ACHN (cell line): ENCODE measurements at places on chromosomes 2 and 18.

GRCh38 chr2:196995757-196996314 is 69.3 kb upstream of the PGAP1 start:
- DNase-seq = no peak

DNA sequence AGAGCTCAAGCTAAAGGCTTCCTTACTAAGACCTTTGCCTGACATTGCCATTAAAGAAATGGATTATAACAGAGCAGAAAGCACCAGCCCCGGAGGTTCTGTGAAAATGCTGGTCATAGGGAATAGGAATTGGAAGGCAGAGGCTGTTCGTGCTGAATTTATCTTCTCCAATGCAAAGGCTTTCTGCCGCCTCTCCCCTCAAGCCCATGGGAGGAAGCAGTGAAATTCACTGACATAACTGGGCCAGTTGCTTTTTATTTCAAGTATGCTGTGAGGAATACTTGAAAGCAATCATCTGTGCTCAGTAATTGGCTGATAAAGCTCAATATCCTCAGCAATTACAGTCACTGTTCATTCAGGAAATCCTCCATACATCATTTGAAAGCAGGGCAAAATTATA is 85.4 kb upstream of the LINC00305 start:
- no peak for DNase-seq

GRCh38 chr18:79634593-79635426 is 44.8 kb upstream of the CTDP1 start:
- DNase-seq = no peak

GRCh38 chr2:71702971-71703898 is 249.9 kb downstream of the DYSF start:
- no peak for DNase-seq

- no peak for DNase-seq
Observed at GRCh38 chr2:10137053-10137843, 14.7 kb downstream of the RRM2 start.

DNA sequence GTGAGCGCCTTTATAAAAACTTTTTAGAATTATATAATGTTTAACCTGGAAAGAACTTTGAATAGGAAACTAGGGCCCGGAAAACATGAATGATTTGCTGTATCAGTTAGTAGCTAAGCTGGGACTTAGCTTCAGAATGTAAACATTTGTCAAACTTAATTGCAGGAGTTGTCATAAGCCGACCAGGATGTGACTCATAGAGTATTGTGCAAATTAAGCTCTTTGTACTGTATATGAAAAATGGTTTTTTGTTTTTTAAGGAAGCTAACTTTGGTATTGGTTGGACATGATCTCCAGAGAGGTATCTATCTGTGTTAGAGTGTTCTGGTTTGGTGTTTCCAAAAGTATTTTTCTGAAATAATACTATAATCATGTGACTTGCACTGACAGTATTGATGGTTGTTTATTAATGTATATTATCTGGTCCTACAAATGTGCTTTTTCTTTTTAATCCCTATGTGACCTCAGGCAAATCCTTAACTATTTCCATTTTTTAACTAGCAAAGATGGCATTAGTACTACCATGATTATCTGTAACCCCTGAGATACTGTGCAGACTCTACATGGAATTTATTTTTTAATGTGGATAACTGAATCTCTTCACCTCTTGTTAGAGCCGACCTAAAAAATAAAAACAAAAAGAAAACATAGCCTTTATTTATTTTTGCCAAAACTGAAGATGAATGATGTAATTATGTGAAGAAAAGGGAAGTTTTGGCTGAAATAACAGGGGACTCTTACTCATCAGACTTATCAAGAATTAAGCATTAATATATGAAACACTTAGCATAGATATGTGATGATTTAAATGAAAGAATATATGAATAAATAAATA is 11.7 kb downstream of the YIPF4 start:
- no peak for DNase-seq

DNA sequence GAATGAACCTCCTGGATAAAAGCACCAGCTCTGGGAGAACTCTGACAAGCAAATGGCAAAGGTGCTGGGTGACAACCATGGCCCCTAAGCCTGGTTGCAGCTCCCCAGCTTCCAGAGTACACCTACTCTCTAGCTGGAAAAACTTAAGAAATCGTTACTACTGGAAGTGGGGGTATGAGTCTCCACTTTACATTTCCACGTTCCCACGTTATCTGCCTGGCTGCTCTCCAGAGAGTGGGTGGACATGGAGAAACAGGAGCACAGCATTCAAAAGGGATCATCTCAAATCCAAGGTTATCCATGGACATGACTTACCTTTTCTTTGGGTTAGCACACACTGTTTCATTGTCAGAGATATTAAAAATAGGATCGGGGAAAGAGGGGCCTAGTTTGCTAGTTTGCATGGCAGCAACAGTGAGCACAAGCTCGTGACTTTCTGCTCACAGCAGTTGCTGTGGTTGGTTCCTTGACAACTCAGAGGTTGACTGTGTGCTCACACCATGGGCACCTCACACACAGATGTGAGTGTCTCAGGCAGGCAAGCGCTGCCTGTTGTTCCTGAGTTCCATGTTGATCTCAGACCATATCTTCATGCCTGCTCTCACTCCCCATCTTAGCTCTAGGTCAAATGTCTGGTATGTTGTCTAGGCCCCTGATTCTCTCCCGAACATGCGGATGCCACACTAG is 32.5 kb downstream of the PTPN18 start:
- DNase-seq = no peak

DNA sequence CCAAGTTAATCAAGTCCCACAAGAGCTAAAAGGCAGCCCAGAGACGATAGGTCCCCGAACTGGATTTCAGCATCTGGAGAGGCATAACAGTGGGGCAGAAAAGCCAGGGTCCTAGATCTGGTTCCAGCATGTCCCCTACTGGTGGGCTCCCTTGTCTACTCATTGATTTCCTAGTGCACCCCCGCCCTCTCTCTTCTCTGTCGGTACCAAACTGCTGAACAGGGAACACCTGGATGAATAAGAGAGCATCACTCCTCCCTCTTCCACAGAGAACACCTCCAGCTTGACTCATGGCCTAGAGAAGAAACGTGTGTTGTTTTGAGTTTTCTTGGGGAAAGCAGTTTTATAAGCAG is 101.3 kb downstream of the FOXI3 start:
- DNase-seq = no peak

DNA sequence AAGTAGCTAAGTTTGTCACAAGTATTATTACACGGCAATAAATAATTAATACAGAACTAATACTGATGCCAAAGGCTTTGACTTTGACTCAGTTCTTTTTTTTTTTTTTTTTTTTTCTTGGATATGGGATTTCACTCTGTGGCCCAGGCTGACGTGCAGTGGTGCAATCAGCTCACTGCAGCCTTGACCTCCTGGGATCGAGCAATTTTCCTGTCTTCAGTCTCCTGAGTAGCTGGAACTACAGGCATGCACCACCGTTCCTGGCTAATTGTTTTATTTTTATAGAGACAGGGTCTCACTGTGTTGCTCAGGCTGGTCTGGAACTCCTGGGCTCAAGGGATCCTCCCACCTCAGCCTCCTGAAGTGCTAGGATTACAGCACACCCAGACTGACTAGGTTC is 284.5 kb downstream of the SS18 start:
- no peak for DNase-seq

- no peak for DNase-seq
Observed at GRCh38 chr18:13175266-13175665, 43.3 kb upstream of the LDLRAD4 start.

- DNase-seq = peak; percentile 45
Observed at GRCh38 chr2:113407446-113408099, 29.9 kb upstream of the ZNG1B start.
